NCI-H2171 (cell line): ENCODE measurements at places on chromosomes 1 and 21.

- no peak for DNase-seq
These were observed 2.9 kb downstream of the SELENBP1 start for GRCh38 chr1:151369621-151370048.

GRCh38 chr1:116711263-116711840 is 42.9 kb upstream of the CD2 start:
- DNase-seq: peak; percentile 25

DNA sequence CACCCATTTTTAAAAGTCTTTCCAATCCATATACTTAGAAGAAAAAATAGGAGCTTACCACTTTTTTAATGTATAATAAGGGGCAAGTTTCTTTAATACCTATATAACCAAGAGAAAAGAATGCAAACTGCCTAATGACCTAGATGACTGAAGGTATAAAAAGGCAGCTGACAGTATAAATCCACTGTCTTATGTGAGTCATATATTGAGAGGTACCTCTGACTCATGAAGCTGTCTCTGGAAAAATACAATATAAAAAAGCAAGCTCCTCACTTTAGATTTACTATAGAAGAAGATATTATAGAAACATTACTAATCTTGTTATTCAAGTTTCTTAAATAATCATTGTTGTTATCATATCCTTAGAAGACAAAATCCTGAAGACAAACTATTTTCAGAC is 144.2 kb downstream of the VAV3 start:
- no peak for DNase-seq

GRCh38 chr1:171140956-171141687 is 44.0 kb upstream of the FMO2 start:
- no peak for DNase-seq

- no peak for DNase-seq
These were observed 18.9 kb upstream of the ZNF683 start for GRCh38 chr1:26391450-26391849.

DNA sequence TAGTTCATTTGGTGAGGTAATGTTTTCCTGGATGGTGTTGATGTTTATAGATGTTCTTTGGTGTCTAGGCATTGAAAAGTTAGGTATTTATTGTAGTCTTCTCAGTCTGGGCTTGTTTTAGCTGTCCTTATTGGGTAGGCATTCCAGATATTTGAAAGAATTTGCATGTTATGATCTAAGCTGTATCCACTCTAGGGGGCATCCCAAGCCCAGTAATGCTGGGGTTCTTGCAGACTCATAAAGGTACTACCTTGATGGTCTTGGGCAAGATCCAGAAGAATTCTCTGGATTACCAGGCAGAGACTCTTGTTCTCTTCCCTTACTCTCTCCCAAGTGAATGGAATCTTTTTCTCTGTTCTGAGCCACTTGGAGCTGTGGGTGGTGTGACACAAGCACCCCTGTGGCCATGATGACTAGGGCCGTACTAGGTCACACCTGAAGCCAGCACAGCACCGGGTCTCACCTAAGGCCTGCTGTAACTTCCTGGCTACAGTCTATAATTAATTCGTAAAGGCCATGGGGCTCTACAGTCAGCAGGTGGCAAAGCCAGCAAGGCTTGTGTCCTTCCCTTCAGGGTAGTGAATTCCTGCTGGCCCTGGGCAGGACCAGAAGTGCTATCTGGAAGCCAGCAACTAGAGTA is 74.8 kb upstream of the PDE4B start:
- DNase-seq: no peak

- no peak for DNase-seq
These were observed 36.8 kb upstream of the UBE2U start for GRCh38 chr1:64166629-64167028.

GRCh38 chr1:27009601-27010197 is 3.0 kb downstream of the TENT5B start:
- DNase-seq: no peak

- DNase-seq: no peak
These were observed 107.9 kb downstream of the LMO4 start for GRCh38 chr1:87436534-87436933.

DNA sequence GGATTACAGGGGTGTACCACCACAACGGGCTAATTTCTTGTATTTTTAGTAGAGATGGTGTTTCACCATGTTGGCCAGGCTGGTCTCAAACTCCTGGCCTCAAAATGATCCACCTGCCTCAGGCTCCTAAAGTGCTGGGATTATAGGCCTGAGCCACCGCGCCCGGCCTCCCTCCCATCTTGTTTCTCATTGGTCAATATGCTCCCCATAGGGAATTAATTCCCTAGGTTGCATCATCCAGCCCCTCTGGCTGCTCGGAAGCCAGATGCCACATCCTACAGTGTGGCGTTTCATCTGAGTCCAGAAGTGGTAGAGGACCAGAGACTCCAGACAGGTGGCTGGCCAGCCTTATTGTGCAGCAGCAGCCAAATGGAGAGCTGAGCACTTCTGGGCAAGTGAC is 11.5 kb upstream of the VASH2 start:
- peak; percentile 45 for DNase-seq

DNA sequence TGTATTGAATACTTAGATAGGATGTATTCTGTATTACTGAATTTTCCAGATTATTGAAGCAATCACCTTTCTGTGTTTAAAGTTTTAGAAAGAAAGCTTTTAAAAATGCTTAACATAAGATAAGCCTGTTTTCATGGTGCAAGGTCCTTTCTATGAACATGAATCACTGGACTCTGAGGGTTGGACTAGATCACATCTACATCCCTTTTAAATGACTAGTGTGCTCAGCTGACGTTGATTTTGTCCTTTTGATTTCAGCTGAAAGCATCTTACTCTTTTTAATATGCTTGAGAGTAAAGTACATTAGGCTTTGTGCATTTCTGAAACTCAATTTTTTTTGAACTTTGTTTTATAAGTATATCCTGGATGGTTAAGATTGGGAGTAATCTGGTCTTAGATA is 16.2 kb downstream of the MIER1 start:
- DNase-seq: no peak
